ENCODE measurements at places on chromosomes 1 and 21. TPM values are rescaled to one million over a fixed set of nuclear protein-coding genes. Genes with fewer than 3 reads are reported as not detected.

NGF gene
- total RNA-seq, result 2.3 TPM

ERG gene
- 10.7 TPM for total RNA-seq

DNA sequence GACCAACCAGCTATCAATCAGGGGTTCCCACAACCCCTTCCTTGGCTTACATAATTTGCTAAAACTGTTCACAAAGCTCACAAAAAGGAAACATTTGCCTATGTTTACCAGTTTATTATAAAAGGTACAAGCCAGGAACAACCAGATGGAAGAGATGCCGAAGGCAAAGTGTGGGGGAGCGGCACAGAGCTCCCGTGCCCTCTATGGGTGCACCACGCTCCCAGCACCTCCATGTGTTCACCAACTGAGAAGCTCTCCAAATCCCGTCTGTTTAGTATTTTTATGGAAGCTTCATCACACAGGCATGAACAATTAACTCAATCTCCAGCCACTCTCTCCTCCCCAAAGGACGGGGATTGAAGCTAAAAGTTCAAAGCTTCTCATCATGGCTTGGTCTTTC, 32.9 kb downstream of the PSMG1 start:
- no peak for DNase-seq

GRCh38 chr1:46406881-46407608, 12.9 kb downstream of the FAAH start:
- no peak for DNase-seq

GRCh38 chr1:95007687-95008086, 65.1 kb downstream of the ALG14 start:
- no peak for DNase-seq

- no peak for DNase-seq
These were observed 21.5 kb upstream of the LEFTY2 start for GRCh38 chr1:225962440-225962975.

DNA sequence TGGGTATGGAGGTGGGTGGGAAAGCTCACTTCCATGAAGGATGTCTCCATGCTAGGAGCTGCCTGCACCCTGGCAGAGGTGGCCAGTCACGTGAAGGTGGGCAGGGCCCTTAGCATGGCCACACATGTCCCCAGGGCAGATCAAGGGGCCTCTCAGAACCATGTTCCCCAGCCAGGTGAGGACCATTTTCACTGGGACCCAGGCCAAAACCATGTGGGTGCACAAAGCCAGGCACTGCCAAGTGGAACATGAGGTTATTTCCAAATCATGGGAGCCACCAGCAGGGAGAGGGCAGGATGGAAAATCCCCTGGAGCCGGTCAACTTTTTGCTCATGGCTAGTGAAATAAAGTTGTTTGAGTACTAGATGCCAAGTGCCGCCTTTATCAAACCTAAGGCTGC, 9.7 kb downstream of the ZNF692 start:
- DNase-seq, result no peak

DNA sequence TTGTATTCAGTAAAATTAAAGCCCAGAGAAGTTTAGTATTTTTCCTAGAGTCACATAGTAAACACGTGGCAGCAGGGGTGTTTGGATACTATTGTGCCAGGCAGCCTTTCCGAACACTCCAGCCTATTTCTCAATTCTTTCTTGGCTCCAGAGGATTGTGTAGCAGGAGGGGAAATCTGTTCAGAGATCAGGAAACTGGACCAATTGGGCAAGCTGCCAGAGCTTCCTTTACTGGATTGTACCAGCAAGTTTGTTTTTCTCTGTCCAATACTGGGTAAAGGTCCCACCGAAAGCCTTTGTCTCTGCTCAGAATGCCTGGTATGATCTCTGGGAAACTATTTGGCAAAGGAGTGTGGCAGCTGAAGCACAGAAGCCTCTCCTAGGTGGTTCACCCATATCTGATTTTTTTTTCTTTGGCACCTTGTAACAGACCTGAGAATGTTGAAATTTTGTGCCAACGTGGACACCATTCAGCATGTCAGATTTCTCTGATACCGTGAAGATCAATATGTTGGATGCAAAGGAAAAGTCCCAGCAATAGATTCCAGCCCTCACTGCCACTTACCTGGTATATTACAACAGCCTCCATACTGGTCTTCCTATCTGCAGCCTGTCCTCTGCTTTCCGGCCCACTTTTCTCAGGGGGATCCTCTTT, 126.2 kb downstream of the FGGY start:
- DNase-seq, result peak; percentile 97
